Hematopoietic multipotent progenitor cell treated with erythropoietin and hydrocortisone succinate and interleukin-3 and kit ligand, for 8 days (in vitro differentiated cells): ENCODE measurements at places on chromosomes 4 and X.

DNA sequence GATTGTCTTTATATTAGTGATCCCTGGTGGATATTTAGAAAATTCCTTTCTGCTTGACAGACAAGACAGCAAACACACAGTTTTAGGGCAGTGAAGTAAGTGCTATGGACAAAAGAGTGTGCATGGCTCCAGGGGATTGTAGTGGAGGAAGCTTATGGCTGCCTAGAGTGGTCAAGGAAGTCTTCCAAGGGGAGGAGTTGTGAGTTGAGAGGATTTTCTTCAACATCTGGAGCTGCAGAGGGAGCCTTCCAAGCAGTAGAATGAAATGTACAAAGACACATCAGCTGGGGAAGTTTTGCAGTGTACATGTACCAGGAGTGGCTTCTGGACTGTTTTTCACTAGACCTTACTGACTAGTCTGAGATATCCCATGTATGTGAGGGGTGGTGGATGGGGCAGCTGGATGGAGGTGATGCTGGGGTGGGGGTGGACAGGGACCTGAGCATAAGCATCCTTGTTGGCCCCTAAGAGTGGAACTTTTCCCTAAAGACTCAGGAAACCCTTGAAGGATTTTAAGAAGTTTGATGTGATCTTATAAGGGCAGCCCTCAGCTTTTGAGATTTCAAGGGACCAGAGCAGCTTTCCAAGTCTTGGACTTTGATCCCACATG, 160.5 kb upstream of the TAPT1 start:
- no peak for DNase-seq

GRCh38 chr4:74374561-74375327, 9.8 kb downstream of the EREG start:
- no peak for DNase-seq

GRCh38 chrX:50565718-50566117, 95.1 kb upstream of the DGKK start:
- DNase-seq: no peak

DNA sequence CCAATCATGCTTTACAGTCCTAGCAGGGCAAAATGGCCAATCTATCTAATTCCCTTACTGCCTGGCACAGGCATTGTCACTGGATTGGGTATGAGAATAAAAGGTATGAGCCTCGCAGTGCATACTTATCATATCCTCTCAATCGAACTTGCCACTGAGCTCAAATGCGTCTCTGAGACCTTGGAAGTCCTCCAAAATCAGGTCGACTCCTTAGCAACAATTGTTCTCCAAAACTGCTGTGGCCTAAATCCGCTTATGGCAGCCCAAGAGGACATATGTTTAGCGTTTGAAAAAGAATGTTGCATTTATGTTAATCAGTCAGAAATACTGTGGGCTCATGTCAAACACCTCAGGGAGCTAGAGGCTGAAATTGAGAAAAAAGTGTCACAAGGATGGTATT, 69.7 kb downstream of the SPIN4 start:
- no peak for DNase-seq
